HFFc6 (cell line): ENCODE measurements at places on chromosomes 7 and 10. TPM values are rescaled to one million over a fixed set of nuclear protein-coding genes. Genes with fewer than 3 reads are reported as not detected.

DNA sequence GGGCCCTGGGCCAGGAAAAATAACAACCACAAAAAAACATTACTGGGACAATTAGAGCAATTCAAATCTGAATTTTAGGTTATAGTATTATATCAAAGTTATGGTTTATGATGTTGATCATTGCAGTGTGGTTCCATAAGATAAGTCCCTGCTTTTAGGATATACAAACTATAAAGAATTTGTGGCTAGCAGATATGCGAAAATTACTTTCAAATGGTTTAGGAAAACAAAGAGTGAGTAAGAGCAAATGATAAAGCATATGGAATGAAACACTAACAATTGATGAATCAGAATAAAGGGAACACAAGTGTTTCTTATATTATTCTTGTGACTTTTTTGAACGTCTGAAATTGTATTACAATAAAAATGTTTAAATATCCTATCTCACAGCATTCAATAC is 64.4 kb upstream of the HECTD2 start:
- DNase-seq: no peak
- no peaks in the 10 kb centered on the region; the same call in none of the 2 replicates for H3K27me3 ChIP-seq
- peaks cover 10% of the 10 kb centered on the region; the same call in 1 of the 2 replicates for H3K36me3 ChIP-seq
- peaks cover 72% of the 10 kb centered on the region for H3K4me1 ChIP-seq
- no peak overlapping the region for H3K4me3 ChIP-seq

DNA sequence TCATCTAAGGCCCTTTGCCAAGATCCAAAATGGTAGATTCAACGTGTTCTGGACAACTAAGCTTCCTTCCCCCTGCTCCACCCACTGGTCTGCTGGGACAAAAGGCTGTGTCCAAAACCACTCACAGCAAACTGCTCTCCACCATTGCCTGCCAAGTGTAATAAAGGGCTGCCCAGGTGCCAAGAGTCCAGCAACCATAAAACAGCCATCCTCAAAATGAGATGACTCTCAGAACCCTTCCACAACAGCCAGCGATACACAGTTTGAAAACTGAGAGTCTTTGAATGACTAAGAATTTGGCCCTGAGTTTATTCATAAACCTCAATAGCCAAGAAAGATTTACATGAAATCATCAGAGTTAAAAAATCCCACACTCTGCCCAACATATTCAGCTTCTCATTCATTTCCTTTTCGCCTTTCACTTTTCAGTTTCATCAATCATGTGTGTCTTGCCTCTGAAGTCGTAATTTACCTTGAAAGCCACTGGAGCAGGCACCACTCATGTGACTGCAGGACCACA is 658.1 kb upstream of the MGMT start:
- no peak overlapping the region for H3K27ac ChIP-seq
- no peaks in the 10 kb centered on the region for H3K4me1 ChIP-seq
- H3K27me3 ChIP-seq: no peaks in the 10 kb centered on the region
- DNase-seq: no peak
- peaks cover 5% of the 10 kb centered on the region; the same call in 1 of the 2 replicates for H3K36me3 ChIP-seq
- H3K4me3 ChIP-seq: no peak overlapping the region

- H3K36me3 ChIP-seq: peaks cover 50% of the 10 kb centered on the region
- no peaks in the 10 kb centered on the region; the same call in 1 of the 2 replicates for H3K27me3 ChIP-seq
- no peak for DNase-seq
These were observed 18.7 kb upstream of the CYREN start for GRCh38 chr7:135189221-135189662.

DNA sequence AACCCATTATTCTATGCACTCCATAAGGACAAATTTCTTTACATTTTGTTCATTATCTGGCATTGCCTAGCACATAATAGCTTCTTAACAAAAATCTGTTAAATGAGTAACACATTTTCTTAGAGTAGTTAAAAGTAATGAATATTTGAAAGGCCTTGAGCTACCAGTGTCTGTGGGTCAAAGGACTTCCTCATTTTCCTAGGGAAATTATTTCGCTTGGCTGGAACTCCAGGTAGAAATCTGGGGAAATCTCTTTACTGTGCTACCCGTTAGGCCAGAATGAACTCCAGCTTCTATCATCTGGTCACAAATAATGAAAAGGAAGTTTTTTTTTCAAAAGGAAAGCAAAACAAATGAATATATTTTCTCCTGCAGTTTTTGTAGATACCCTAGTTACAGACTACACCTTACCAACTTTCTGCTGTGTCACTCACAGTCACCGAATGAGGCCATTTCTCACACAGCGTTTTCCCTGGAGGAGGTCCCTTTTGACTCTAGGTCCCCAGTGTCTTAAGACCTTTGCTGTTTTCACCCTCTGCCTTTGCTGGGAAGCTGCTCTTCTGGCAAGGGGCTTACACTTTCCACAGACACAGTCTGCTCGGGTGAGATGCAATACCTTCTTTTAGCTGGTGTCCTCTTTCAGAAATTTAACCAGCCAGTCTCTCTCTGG is 1.6 kb downstream of the SAMD9L start:
- no peak for DNase-seq
- H3K4me3 ChIP-seq: peak overlapping the region; percentile 90
- H3K4me1 ChIP-seq: peaks cover 55% of the 10 kb centered on the region
- H3K27ac ChIP-seq: peak overlapping the region; percentile 82
- no peaks in the 10 kb centered on the region; the same call in 1 of the 2 replicates for H3K36me3 ChIP-seq
- H3K27me3 ChIP-seq: no peaks in the 10 kb centered on the region; the same call in none of the 2 replicates

GRCh38 chr10:80598084-80598798 is 60.5 kb downstream of the SH2D4B start:
- no peaks in the 10 kb centered on the region for H3K36me3 ChIP-seq
- H3K27ac ChIP-seq: no peak overlapping the region
- H3K4me1 ChIP-seq: no peaks in the 10 kb centered on the region
- H3K4me3 ChIP-seq: no peak overlapping the region
- no peak for DNase-seq
- H3K27me3 ChIP-seq: peaks cover 14% of the 10 kb centered on the region

- no peak overlapping the region for H3K4me3 ChIP-seq
- DNase-seq: no peak
- no peaks in the 10 kb centered on the region for H3K4me1 ChIP-seq
- H3K27me3 ChIP-seq: no peaks in the 10 kb centered on the region
- no peak overlapping the region for H3K27ac ChIP-seq
- no peaks in the 10 kb centered on the region for H3K36me3 ChIP-seq
These were observed 272.3 kb upstream of the C7orf33 start for GRCh38 chr7:148318102-148318811.

GRCh38 chr10:17181751-17182150 is 19.7 kb downstream of the TRDMT1 start:
- H3K27ac ChIP-seq: no peak overlapping the region
- H3K4me1 ChIP-seq: peaks cover 9% of the 10 kb centered on the region
- no peaks in the 10 kb centered on the region; the same call in 1 of the 2 replicates for H3K27me3 ChIP-seq
- no peaks in the 10 kb centered on the region for H3K36me3 ChIP-seq

DNA sequence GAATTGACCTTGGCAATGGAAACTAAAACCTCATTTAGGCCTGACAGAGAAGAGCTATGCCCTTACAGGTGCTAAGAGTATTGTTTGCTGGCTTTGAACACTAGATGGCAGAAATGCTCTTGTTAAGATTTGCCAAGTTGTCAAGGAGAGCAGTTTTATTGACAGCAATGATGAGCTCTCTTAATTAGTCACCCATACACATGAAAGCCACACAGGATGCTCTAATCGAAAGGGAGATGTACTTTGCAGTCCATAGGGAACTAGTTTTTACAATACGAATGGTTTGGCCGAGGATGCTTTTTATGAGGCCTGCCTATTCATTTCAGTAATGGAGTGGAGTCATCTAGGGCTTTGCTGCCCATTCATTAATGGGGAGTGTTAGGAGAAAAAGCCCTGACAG is 45.4 kb upstream of the MBL2 start:
- peaks cover 3% of the 10 kb centered on the region for H3K27me3 ChIP-seq
- H3K4me1 ChIP-seq: no peaks in the 10 kb centered on the region
- no peak overlapping the region for H3K27ac ChIP-seq
- H3K36me3 ChIP-seq: no peaks in the 10 kb centered on the region
- no peak overlapping the region for H3K4me3 ChIP-seq

GRCh38 chr7:8481752-8482446 is 48.5 kb downstream of the NXPH1 start:
- DNase-seq: no peak
- no peak overlapping the region for H3K4me3 ChIP-seq
- no peaks in the 10 kb centered on the region for H3K4me1 ChIP-seq
- no peaks in the 10 kb centered on the region for H3K27me3 ChIP-seq
- no peak overlapping the region for H3K27ac ChIP-seq

DNA sequence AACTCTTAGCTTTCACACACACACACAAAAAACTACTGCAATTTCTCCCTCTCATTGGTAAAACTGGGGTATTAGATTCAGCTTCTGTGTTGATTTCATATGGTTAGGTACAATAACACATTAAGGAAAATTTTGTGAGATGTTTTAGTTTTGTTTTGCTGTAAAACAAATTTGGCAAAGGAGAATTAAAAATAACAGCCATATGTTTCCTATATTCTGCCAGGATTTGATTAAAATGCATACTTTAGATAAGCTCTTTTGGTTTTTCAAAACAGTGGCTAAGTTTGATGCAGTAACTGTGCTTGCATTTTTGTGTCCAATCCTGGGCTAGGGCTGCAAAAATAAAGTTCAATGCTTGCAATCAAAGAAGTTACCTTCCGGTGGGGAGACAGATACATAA is 126.3 kb downstream of the CALCR start:
- H3K36me3 ChIP-seq: no peaks in the 10 kb centered on the region
- DNase-seq: no peak
- H3K4me1 ChIP-seq: no peaks in the 10 kb centered on the region
- peaks cover 2% of the 10 kb centered on the region; the same call in 1 of the 2 replicates for H3K27me3 ChIP-seq
- no peak overlapping the region for H3K4me3 ChIP-seq

- H3K27me3 ChIP-seq: no peaks in the 10 kb centered on the region; the same call in 1 of the 2 replicates
- peaks cover 10% of the 10 kb centered on the region for H3K36me3 ChIP-seq
- peaks cover 72% of the 10 kb centered on the region for H3K4me1 ChIP-seq
These were observed 72.6 kb downstream of the JAZF1 start for GRCh38 chr7:28107960-28108359.

DNA sequence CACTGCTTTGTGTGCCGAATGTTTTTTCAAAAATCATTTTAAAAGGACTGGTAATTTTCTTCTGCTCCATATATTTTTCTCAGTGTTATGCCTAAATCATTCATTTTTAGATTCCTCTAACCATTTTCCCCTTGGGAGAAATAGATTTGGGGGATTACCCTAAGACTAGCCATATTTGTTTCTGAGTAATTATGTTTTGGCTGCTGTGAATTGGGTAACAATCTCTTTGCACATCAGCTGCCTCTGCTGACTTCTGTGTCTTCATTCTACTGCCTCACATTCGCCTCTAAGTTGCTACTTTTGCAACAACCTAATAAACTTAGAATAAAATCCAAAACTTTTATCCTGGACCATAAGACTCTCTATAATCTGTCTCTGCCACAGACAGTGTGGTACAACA is 18.5 kb upstream of the MRC1 start:
- DNase-seq: no peak
- no peaks in the 10 kb centered on the region for H3K27me3 ChIP-seq
- H3K4me3 ChIP-seq: no peak overlapping the region
- H3K36me3 ChIP-seq: no peaks in the 10 kb centered on the region

DNA sequence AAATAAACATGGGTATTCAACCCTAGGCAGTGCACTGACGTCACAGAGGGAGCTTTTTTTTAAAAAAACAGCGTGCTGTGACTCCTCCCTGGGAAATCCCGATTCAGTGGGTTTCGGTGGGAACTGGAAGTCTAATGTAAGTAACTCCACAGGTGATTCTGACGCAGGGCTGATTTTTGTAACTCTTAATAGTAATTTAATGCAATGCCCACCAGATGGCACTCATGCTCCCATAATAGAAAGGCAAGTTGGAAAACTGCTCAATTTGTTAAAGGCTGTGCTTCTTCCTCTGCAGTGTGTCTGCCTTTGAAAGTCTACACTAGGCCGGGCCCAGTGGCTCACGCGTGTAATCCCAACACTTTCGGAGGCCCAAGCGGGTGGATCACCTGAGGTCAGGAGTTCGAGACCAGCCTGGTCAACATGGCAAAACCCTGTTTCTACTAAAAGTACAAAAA is 10.9 kb upstream of the RSU1 start:
- H3K4me1 ChIP-seq: peaks cover 54% of the 10 kb centered on the region
- H3K4me3 ChIP-seq: peak overlapping the region; percentile 84
- H3K36me3 ChIP-seq: peaks cover 6% of the 10 kb centered on the region
- H3K27me3 ChIP-seq: no peaks in the 10 kb centered on the region; the same call in 1 of the 2 replicates

GRCh38 chr10:73643362-73643761 is 2.1 kb upstream of the MYOZ1 start:
- H3K27me3 ChIP-seq: no peaks in the 10 kb centered on the region; the same call in 1 of the 2 replicates
- H3K27ac ChIP-seq: no peak overlapping the region
- H3K36me3 ChIP-seq: no peaks in the 10 kb centered on the region

DNA sequence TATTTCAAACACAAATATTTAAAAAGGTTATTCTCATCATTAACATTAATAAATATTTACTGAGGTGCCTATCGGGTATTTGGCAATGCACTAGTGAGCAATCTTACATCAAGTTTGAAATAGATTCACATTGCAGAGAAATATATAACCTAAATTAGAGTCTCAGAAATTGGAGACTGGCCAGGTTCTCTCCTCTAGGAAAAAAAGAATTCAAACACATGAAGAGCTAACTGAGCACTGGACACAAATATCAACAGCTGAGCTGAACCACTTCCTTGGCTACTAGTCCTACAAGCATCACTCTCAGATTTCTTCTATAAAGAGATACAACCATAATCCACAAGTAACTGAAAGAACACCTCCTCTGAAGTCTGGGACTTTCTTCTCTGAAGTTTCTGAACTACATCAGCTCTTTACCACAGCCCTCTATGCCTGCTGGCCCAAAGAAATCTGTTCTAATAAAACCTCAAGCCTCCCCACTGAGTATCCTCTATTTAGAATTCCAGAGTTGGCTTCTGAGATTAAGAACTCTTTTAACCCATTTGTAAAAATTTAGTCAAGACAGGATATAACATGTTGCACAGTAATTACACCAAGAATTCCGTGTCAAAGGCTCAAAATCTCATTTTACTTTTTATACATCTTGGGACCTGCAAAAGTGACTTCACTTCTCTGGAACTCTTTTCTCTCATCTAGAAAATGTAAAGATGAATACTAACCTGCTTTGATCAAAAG is 45.2 kb downstream of the MTERF1 start:
- H3K4me3 ChIP-seq: no peak overlapping the region
- peaks cover 5% of the 10 kb centered on the region; the same call in 1 of the 2 replicates for H3K4me1 ChIP-seq
- H3K36me3 ChIP-seq: no peaks in the 10 kb centered on the region
- no peak for DNase-seq
- no peak overlapping the region for H3K27ac ChIP-seq

DNA sequence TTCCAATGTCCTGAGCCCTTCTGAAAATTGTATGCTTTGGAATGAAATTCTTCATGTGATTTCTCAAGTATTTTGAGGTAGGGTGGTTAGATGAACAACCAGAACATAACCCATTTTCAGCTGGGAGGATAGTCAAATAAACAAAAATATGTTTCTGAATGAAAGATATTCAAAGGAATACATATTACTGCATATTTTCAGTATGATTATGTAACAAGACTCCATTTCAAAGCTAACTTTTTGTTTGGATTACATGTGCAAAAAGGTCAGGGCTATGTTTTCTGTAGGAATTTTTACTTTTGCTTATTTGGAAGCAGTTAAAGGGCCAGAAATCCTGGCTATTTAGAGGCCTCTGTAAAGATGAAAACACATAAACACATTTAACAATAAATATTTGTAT is 27.7 kb downstream of the CDK6 start:
- H3K4me1 ChIP-seq: peaks cover 71% of the 10 kb centered on the region
- DNase-seq: no peak
- H3K4me3 ChIP-seq: peak overlapping the region; percentile 57; the same call in 1 of the 2 replicates
- H3K36me3 ChIP-seq: peaks cover 30% of the 10 kb centered on the region

ERVW-1 gene
- total RNA-seq: not detected in 3 replicates

TRIP6 gene
- 127 to 150 TPM (median 133 TPM) in 3 replicates for total RNA-seq

STRA8 gene
- total RNA-seq: not detected in 3 replicates

ICA1 gene
- not detected in 3 replicates for total RNA-seq

GNAT3 gene
- not detected in 3 replicates for total RNA-seq

EVX1 gene
- total RNA-seq: not detected in 3 replicates

GIMAP1 gene
- not detected in 2 replicates for total RNA-seq

ADRA2A gene
- total RNA-seq: not detected in 3 replicates

SUN1 gene
- total RNA-seq: 60.2 to 66.5 TPM (median 66.2 TPM) in 3 replicates
